ENCODE measurements at places on chromosomes 2 and 18. TPM values are rescaled to one million over a fixed set of nuclear protein-coding genes. Genes with fewer than 3 reads are reported as not detected.
A peak's percentile ranks its signal among the peaks of the same experiment; 100 is the strongest.

ELOA2 gene
- not detected for total RNA-seq

CDK5R2 gene
- total RNA-seq, result not detected

FSHR gene
- not detected for total RNA-seq

DNA sequence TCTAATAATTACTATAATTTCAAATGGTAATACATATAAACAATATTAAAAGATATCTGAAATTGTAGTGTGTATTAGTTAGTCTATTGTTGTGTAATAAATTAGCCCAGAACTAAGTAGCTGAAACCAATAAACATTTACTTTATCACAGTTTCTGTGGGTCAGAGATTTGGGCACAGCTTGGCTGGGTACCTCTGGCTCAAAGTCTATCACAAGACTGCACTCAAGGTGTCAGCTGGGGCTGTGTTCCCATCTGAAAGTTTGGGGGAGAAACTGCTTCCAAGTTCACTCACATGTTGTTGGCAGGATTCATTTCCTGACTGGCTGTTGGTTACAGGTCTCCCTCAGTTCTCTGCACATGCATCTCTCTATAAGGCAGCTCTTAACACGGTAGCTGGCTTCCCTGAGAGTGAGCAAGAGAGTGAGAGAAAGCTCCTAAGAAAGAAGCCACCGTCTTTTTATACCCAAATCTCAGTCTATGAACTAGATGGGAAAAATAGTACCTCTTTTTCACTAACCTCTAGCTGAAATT is 25.6 kb upstream of the WIPF1 start:
- DNase-seq, result no peak

GRCh38 chr2:43343573-43344304 is 117.3 kb upstream of the ZFP36L2 start:
- DNase-seq, result peak; percentile 95

ASPRV1 gene
- 0.62 TPM for total RNA-seq

INPP5D gene
- 9.1 TPM for total RNA-seq

NFATC1 gene
- total RNA-seq, result 18.6 TPM

CXCR1 gene
- total RNA-seq, result 0.31 TPM

NPAS2 gene
- 14.6 TPM for total RNA-seq

TEX44 gene
- total RNA-seq, result not detected

NAT8 gene
- not detected for total RNA-seq

DGKD gene
- total RNA-seq, result 51.7 TPM

DNA sequence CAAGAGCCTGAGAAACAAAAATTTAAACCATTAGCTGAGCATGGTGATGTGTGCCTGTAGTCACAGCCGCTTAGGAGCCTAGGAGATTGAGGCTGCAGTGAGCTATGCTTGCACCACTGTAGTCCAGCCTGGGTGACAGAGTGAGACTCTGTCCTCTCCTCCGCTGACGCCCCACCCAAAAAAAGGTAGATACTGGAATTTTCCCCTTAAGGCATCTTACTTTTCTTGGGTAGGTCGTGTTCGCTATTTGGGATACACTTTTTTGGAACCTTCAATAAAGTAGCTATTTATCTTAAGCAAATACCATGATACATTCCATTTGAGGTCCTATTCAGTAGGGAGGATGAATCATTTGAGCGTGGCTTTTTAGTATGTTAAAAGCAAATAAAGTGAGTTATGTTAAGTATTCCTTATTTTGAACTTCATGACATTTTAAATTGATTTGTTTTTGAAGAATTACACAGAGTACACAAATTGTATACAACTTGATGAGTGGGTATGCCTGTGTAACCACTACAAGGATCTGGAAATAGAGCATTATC is 38.7 kb downstream of the RALBP1 start:
- DNase-seq, result no peak

GRCh38 chr18:48355276-48356115 is 53.7 kb downstream of the ZBTB7C start:
- peak; percentile 59 for DNase-seq

- no peak for DNase-seq
Observed at GRCh38 chr2:15642011-15642814, 50.5 kb downstream of the DDX1 start.

NOSTRIN gene
- 6.9 TPM for total RNA-seq

- no peak for DNase-seq
Observed at GRCh38 chr2:188307850-188308283, 16.2 kb downstream of the GULP1 start.

SKOR2 gene
- not detected for total RNA-seq

GRCh38 chr2:132669908-132670495 is at the start of gene LYPD1:
TSS of gene LYPD1 (minus strand) at chr2:132670205. CDS start at chr2:132669932, 273 bp downstream.
- DNase-seq, result peak; percentile 42

- no peak for DNase-seq
Observed at GRCh38 chr2:27869763-27870162, 20.4 kb downstream of the RBKS start.

- no peak for DNase-seq
Observed at GRCh38 chr2:71830497-71831192, 317.0 kb downstream of the CYP26B1 start.

CTLA4 gene
- 1.2 TPM for total RNA-seq

HNMT gene
- 17.3 TPM for total RNA-seq

- no peak for DNase-seq
Observed at GRCh38 chr2:47034973-47035609, 119.5 kb upstream of the MCFD2 start.

GRCh38 chr2:196984903-196985302 is 58.4 kb upstream of the PGAP1 start:
- DNase-seq, result no peak

DNA sequence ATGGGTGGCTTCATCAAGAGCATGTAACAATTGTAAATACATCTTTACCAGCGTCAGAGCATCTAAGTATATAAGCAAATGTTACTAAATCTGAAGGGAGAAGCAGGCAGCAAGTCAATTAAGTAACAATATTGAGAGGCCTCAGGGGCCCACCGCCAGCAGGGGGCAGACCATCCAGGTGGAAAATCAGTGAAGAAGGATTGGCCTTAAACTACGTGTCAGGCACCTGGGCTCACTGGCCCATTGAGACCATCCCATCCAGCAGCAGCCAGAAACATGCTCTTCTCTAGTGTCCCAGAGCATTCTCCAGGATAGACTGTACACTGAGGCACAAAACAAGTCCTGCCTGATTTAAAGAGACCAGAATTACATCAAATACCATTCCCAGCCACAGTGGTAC is 96.2 kb upstream of the SNTG2 start:
- no peak for DNase-seq

DNA sequence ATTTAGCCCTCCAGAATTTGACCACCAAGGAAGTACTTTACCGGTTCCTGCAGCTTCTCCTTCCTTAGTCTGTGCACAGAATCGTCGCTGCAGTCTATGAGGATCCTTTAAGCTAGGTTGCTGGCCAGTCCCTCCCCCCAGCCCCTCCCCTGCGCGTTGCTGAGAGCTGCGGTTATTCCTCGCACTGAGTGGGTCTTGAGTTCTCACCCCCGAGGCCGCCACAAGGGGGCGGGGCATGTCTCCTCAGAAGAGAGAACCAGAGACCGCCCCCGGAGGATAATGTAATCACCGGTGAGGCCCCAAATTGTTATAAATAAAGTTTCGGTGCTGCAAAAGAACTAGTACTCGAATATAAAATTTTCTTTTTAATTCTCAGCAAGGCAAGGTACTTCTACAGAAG is 1184.9 kb upstream of the CDH2 start:
- no peak for DNase-seq

DNA sequence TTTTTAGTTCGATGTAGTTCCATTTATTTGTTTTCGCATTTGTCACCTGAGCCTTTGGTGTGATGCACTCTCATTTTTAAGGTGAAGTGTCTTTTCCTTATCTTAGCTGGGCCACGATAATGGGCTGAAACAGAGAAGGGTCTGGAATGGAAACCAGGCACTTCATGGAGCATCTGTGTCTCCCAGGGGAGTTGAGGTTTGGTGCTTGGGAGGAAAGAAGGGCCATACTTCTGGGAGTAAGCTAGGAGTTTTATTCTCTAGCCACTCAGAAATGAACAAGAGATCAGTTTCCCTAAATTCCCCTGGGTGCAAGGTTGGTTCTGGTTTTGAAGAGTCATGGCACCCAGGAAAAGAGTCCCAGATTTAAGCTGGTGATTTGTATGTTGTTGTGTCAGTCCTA is 179.4 kb upstream of the CXCR4 start:
- DNase-seq, result no peak

UGT1A6 gene
- total RNA-seq, result 9.6 TPM

DNA sequence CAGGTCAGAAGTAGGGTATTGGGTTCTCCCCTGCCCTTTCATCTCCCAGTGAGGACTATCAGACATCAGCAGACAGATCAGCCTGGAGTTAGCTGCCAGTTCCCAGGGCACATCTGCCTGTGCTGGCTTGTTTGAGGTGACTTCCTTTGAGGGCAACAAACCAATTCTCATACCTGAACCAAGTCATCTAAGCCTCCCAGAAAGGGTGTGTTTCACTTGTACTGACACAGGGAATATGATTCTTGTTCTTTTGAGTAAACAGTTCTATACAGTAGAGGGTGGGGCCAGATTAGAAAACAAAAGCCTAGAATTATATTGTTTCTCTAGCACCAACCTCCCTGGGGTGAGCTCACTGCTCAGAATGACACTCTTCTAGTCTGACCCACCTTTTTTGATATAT is 591.9 kb downstream of the SLC4A3 start:
- peak; percentile 37 for DNase-seq

GKN2 gene
- total RNA-seq, result not detected

TEKT4 gene
- not detected for total RNA-seq

ACOXL gene
- total RNA-seq, result not detected

DNA sequence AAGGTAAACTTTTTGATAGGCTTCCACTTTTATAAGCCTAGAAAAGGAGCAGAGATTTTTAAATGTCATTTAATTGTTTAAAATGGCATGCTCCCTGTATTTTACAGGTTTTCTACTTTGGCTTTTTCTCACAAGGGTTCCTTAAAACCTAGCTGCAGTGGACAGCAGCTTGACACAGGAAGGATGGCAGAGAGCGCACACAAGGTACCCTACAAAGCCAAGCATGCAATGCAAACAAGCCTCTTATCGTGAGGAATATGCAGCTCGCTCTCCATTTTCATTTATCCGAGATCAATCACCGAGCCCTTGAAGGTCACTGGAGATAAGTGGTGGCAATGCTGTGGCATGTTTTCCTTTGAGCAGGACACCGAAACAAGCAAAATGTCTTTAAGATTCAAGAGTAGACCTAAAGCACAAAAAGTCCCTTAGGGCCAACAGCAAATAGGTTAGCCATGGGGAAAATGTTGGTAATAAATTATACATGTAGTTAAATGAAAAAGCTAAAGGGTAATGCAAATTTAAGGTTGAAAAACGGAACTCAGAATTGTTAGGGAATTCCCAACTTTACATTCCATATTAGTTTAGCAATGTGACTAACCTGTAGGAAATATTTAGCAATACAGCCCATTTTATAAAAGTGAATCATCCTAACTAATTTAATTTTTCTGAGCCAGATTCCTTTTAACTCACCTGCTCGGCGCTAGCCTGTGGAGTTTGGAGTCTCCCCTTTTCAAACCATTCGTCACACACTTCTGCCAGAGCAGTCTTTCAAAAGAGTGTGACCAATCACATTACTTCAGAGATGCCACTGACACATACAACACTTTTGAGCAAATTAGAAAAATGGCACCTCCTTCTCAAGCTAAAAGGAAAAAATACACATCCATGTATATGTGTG is 337.9 kb upstream of the PKDCC start:
- no peak for DNase-seq

- peak; percentile 74 for DNase-seq
Observed at GRCh38 chr18:13436576-13436975, 218.0 kb downstream of the LDLRAD4 start.

GRCh38 chr2:27687232-27687631 is 23.5 kb downstream of the SLC4A1AP start:
- DNase-seq, result no peak

- no peak for DNase-seq
Observed at GRCh38 chr2:168457190-168457895, 1.3 kb downstream of the CERS6 start.

NDUFB3 gene
- 74.9 TPM for total RNA-seq

DNA sequence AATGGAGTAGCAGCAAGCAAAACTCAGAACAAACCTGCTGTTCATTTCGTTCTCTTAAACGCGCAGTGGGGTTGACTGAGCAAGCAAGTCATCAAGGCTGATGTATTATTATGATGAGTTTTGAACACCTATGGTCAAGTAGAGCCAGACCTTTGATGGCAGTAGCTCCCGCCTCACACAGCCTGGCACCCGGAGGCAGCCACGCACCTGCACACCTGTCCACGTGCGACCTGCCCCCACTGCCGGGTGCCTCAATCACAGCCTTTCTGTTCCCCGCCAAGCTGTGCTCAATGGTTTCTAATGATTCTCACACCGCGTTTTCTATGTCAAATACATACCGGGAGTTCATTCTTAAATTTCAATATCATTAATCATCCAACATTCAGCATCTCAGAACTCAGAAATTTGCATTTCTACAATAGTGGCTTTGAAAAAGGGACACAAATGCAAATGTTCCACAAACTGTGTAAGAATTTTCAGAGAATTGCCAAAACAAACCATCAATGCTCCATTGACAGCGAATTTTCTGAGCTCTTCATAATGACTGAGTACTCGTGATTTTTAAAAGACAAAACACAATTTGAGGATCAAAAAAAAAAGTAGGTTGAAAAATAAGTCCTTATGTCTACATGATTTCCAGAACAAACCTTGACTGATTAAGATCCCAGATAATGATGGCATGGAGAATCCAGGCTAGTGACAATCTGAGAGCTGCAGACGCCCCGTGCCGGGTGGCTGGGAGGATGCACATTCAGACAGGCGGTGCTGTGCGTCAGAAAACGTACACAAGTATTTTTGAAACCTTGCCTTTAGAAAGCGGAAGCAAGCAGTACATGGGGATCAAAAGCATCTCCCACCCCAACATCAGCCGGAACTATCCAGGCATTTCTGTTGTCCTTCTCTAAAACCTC is 56.6 kb downstream of the HDAC4 start:
- no peak for DNase-seq

GRCh38 chr2:201759567-201759966 is 21.2 kb downstream of the ALS2 start:
- DNase-seq, result no peak

GRCh38 chr2:113846429-113846828 is 43.5 kb upstream of the ACTR3 start:
- no peak for DNase-seq

Data from tongue (tissue), 3 donors.